WTC11 (cell line): ENCODE measurements at places on chromosomes 4 and X. TPM values are rescaled to one million over a fixed set of nuclear protein-coding genes. Genes with fewer than 3 reads are reported as not detected.

The SERPINA7 gene
- not detected in 3 replicates for total RNA-seq

The HERC5 gene
- total RNA-seq: 14.3 to 17.2 TPM (median 17.1 TPM) in 3 replicates

The BRS3 gene
- total RNA-seq: not detected in 3 replicates

The VMA21 gene
- 51.4 to 54.9 TPM (median 52.8 TPM) in 3 replicates for total RNA-seq

The FAM9B gene
- not detected in 3 replicates for total RNA-seq

The PNMA6F gene
- total RNA-seq: 0.13 to 0.30 TPM (median 0.23 TPM) in 3 replicates

- DNase-seq: no peak
Measured at GRCh38 chr4:18020145-18020670, 1.3 kb downstream of the LCORL start.

- no peak for DNase-seq
Measured at GRCh38 chr4:123659730-123660129, 263.1 kb downstream of the SPRY1 start.

DNA sequence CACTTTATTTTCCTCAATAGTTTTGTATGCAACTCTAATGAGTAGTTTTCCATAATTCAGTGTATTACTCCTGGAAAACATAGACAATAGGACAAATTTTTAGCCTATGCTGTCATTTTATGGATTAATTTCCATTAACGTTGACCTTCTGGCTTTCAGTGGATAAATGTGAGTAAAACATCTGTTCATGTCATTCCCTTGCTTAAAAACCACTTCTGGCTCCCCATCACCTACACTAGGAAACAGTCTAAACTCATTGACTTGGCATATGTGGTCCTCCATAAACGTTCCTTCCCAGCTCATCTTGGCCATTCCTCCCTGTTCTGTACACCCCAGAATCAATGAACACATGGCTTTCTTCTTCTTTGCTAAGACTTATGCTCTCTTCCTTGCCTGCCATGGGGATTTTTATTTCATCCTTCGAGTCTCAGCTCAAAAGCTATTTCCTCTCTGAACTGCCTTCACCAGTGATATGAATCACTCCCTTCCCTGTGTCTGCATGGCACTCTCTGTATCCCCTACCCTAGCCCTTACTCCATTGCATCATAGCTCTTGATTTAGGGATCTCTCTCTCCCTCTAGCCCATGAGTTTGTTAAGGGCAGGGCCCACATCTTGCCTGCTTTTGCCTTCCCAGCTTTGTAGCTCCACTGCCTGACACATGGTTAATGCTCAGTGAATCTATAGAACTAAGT, 34.8 kb downstream of the DOCK11 start:
- no peak for DNase-seq

DNA sequence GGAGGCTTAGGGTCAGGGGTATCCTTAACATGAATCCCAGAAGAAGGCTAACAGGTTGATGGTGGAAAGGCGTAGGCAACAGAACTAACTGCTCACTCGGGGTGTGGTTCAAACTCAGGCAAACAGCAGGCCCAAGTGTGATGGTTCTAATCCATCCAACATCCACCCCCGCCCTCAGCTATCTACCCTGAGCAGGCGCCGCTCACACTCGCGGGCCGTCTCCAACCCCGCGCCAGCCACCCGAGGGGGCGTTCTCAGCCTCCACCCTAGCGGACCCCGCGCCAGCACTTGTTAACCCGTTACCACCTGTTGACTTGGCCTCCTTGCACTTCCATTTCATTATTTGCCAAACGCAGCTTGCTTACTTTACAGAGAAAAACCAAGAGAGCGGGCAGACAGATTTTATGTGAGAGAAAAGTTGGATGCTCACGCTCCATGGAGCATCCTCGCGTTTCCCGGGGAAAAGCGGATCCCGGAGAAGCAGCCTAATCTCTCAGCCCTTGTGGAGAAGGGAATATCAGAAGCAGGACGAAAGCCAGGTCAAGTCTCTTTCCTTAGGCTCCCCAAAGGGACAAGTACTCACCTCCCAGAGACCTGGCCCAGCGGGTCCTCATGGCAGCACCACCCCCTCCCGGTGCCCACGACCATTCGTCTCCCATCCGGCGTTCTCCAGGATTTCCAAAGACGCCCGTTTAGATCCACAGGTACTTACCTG, 773 bp downstream of the SNCA start:
- peak; percentile 56 for DNase-seq

GRCh38 chr4:44150091-44150576, 298.5 kb downstream of the KCTD8 start:
- DNase-seq: no peak

DNA sequence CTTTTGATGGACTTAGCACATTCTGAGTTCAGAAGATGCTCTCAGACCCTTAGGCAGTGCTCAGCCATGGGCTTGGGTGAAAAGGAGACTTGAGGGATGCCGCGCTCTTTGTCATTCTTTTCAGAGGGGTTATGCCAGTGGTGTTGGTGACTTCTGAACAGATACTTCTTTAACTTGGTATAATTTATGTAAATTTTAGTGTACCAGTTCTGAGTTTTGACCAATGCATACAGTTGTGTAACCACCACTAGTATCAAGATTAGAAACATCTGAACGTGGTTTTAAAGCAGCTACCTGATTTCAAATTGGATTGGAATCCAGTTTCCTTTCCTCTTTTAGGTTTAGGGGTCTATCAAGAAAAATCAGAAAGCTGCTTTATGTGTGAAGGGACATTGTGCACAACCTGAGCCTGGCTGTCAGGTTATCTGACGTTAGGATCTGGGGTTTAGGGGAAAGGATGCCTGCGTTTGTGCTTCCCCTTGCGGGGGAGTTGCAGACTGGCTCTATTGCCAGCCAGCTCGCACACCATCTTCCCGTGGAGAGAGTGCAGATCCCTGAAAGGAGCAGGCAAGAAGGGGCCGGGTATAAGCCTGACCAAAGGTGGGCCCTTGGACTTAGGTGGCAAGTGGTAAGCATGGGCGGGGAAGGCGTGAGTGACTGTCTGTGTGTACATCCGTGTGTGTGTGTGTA, 19.0 kb downstream of the SMS start:
- DNase-seq: no peak

- no peak for DNase-seq
Measured at GRCh38 chr4:20354120-20354519, 102.4 kb downstream of the SLIT2 start.

DNA sequence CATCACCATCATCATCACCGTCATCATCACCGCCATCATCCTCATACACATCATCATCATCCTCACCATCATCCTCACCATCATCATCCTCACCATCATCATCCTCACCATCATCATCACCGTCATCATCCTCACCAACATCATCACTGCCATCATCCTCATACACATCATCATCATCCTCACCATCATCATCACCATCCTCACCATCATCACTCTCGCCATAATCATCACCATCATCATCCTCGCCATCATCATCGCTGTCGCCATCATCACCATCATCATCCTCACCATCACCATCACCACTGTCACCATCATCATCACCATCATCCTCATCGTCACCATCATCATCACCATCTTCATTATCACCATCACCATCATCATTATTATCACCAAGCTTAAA, 19.8 kb upstream of the DHRSX start:
- DNase-seq: no peak

DNA sequence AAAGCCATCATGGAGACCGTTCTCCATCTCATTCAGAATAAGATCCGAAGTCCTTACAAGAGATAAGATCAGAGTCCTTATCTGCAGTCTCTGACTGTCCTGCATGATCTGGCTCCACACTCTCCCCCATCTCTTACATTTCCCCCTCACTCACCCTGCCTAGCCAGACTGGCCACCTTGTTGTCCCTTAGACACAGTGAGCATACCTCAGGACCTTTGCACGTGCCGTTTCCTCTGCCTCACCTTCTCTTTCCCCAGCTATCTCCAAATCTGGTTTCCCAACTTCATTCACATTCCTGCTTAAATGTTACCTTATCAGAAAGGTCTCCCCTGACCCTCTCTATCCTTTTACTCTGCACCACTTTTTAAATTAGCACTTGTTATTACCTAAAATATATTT, 44.0 kb downstream of the KLHL5 start:
- DNase-seq: no peak

GRCh38 chr4:182907396-182907795, 9.8 kb downstream of the DCTD start:
- DNase-seq: no peak

DNA sequence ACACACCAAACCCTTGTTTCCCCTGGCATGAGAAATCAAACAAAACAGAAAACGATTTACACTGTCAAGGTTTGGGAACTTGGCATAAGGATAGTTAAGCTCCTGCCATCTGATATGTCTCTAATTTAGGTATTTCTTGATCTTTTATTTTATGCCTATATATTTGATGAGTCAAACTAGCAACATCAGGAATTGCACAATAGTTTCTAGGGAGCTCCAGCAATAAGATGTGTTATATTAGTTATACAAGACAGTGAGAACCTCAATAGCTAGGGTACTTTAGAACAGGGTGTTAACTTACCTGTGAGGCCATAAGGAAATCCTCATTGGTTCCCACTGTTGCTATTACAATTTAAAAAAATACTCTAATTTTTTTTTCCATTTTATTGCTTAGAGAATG, 474.2 kb downstream of the GBA3 start:
- DNase-seq: no peak

DNA sequence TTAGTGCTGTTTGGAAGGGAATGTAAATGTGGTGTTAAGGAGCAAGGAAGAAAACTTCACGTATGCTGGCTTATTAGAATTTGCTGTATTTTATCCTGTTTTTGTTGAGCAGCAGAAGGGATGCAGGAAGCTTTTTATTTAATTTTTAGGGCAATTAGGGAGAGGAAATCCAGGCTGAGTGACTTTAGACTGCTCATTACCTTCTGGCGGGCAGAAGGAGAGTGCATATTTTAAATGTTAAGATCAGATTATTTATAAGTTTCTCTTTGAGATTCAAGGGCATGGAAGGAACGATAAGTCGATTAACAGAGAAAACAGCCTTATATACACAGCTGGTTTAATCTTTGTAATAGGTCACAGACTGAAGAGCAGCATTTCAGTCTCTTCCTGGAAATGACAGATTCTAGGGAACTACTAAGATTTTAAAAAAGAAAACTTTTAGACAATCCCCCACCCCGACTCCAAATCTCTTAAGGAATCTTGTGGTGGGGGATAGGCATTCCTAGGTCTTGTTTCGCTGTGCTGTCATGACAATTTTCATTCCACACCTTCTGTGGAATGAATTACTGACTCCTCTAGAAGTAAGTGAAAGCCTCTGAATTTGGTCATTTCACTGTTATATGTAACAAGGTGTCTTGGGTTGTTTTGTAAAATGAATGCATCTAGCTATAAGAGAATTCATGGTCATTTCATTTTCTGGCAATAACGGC, 402.5 kb downstream of the RAPGEF2 start:
- no peak for DNase-seq

- no peak for DNase-seq
Measured at GRCh38 chr4:10753856-10754402, 69.4 kb upstream of the CLNK start.

GRCh38 chr4:162770761-162771490, 395.8 kb downstream of the NAF1 start:
- DNase-seq: no peak

DNA sequence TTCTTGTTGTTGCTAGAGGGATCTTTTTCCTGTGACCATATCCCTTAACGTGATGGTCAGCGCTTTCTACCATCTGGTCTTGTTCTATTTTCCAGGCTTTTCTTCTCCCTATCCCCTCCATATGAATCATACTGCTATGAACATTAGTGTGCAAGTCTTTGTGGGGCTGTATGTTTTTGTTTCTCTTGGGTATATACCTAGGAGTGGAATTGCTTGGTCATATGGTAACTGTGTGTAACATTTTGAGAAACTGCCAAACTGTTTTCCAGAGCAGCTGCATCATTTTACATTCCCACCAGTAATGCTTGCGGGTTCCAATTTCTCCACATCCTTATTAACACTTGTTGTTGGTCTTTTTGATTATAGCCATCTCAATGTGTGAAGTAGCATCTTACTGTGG, 121.4 kb downstream of the SPRY1 start:
- no peak for DNase-seq

- DNase-seq: no peak
Measured at GRCh38 chr4:161990721-161991120, 173.1 kb downstream of the FSTL5 start.

DNA sequence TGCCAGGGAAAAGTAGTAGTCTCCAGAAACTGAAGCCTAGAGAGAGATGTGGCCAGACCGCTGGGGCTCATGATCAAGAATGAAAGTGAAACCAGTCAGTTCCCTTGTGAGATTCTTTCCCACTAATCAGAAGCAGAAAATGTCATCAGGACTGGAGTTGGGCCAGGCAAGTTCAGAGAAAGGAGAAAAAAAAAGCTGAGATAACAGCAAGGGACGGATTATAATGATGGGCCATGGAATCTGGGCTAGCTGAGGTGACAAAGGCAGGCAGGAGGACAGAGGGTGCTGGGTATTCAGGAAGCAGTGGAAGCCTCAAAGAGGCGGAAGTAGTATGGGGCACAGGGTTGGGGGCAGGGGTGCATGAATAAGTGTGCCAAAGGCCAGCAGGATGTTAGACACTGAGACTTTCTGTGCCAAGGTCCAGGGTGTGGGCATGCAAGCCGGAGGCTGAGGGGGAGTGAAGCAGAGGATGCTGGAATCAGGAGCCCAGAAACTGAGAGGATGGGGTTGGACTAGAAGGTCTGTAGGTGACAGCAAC, 2.5 kb downstream of the CXorf38 start:
- no peak for DNase-seq

DNA sequence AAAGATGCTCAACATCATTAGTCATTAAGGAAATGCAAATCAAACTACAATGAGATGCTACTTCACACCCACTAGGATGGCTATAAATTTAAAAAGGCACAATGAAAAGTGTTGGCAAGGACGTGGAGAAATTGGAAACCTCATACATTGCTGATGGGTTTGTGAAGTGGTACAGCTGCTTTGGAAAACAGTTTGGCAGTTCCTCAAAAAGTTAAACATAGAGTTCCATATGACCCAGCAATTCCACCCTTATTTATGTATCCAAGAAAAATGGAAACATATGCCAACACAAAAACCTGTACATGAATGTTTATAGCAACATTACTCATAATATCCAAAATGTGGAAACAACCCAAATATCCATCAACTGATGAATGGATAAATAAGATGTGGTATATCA, 101.3 kb upstream of the MAGEB10 start:
- DNase-seq: no peak

DNA sequence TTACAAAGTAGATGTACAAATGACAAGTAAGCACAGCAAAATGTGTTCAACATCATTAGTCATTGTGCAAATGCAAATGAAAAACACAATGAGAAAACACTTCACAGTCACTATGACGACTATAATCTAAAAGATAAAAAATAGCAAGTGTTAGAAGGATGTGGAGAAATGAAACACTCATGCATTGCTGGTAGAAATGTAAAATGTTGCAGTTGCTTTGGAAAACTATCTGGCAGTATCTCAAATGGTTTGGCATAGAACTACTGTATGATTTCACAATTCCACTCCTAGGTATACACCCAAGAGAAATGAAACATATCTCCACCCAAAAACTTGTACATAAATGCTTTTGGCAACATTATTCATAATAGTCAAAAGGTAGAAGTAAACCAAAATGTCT, 459.7 kb upstream of the TRAM1L1 start:
- DNase-seq: no peak

GRCh38 chr4:26237916-26238315, 82.9 kb upstream of the RBPJ start:
- DNase-seq: no peak

DNA sequence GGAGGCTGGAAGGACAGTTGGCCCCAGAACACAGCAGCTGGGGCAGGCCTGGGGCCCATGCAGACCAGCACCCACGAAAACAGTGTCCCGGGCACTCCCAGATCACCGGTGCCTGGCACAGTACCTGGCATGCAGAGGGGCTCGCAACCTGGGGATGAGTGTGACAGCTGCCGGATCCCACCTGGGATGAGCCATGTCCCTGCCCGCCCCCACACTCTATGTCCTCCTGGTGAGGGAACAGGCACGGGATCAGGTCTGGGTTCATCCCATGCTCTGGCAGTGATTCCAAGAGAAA, 22.8 kb upstream of the PPP2R2C start:
- no peak for DNase-seq
